ENCODE measurements at places on chromosomes 1 and 21.

DNA sequence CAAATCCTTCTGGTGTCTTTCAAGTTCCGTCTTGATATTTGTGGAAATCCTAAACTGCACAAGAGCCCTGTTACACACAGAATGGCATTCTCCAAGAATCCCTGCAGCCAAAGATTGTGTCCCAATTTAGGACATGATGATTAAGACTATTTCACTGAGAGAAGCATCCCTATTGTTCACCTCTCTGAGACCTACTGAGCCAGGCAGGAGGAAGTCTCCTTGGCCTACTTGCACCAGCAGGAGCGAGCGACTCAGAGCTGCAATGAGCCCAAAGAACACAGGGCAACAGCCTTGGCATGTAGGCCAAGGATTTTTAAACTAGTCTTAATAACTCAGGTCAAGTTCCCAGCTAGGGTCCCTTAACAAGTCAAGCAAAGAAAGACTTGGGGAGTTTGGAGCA is 79.4 kb upstream of the RUNX1 start:
- no peak for DNase-seq

DNA sequence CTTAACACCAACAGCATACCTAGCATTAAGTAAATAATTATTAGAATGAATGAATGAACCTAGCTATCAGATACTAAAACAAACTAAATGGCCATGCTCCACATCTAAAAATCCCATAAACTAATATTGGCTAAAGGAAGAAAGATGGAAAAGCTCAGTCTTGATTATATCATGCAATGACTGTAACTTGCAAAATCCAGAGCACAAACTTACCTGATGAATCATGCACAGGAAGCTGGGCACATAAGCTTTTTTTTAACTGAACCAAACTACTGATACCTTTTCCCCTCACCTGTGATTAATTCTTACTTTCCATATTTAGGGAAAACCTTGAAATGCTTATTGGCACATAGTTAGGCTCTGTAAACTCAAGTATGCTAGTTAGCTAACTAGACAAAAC is 70.2 kb downstream of the KIF14 start:
- DNase-seq = no peak

GRCh38 chr1:203252678-203253077 is 23.2 kb upstream of the CHIT1 start:
- DNase-seq = no peak

GRCh38 chr21:8991968-8992621 is 1529.3 kb upstream of the TPTE start:
- no peak for DNase-seq

GRCh38 chr1:84103197-84103992 is 40.7 kb upstream of the PRKACB start:
- no peak for DNase-seq

- no peak for DNase-seq
Measured at GRCh38 chr1:219518907-219519248, 94.0 kb downstream of the ZC3H11B start.

- DNase-seq = no peak
Measured at GRCh38 chr1:23039308-23039826, 20.1 kb downstream of the KDM1A start.

DNA sequence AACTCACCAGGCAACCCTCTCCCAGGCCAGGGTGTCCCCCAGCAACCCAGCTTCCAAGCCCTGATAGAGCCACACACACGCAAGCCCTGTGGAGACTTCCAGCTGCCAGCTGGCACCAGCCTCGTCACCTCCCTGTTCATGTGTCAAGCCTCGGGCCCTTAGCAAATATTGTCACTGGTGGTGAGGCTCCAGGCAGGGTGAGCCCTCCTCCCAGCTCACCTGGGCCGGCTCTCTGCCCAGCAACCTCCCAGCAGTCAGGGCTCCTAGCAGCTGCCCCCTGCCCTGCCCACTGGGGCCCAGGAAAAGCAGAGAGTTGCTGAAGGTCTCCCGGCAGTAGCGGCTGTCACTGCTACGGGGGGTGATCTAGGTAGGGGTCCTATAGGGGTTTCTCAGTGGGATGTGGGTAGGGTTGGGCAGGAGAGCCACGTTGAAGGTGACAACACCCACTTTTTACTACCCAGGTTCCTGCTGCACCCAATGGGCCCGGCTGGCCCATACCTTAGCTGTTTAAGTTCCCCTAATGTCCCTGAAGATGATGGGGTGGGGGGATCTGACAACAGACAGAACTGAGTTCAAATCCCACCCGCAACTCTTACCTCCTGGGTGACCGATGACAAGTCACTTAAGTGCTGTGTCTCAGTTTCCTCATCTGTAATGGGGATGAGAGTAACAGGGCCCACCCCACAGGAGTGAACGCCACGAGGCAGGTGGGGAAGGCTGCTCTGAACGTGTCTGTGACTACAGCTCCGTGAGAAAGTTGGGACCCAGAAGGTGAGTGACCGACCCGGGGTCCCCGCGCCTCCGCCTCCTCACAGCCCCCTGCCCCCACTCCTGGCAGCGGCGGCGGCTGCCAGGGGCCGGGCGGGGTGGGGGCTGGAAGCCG is 678 bp downstream of the TTC39A start:
- no peak for DNase-seq

GRCh38 chr1:198254948-198255347 is 98.2 kb downstream of the NEK7 start:
- no peak for DNase-seq

- DNase-seq = no peak
Measured at GRCh38 chr1:78911956-78912880, 94.3 kb downstream of the ADGRL4 start.

GRCh38 chr1:110012100-110012780 is 22.2 kb upstream of the STRIP1 start:
- no peak for DNase-seq
